Kidney tubule cell (primary cell): ENCODE measurements at places on chromosomes 5 and 9.

DNA sequence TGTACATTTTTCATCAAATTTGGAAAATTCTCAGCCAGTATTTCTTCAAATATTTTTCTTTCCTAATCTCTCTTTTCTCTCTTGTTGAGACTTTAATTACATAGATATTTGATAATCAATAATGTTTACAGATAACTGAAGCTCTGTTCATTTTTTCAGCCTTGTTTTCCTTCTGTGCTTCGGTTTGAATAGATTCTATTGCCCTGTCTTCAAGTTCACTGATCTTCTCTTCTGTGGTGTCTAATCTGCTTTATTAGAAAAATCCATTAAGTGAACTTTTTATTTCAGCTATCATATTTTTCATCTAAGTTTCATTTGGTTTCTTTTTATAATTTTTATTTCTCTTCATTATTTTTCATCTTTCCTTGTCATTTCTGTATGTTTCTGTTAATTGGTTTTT is 54.1 kb downstream of the AMBP start:
- no peak for DNase-seq

GRCh38 chr5:115686738-115687074 is 60.9 kb upstream of the TMED7 start:
- DNase-seq = peak; percentile 47

DNA sequence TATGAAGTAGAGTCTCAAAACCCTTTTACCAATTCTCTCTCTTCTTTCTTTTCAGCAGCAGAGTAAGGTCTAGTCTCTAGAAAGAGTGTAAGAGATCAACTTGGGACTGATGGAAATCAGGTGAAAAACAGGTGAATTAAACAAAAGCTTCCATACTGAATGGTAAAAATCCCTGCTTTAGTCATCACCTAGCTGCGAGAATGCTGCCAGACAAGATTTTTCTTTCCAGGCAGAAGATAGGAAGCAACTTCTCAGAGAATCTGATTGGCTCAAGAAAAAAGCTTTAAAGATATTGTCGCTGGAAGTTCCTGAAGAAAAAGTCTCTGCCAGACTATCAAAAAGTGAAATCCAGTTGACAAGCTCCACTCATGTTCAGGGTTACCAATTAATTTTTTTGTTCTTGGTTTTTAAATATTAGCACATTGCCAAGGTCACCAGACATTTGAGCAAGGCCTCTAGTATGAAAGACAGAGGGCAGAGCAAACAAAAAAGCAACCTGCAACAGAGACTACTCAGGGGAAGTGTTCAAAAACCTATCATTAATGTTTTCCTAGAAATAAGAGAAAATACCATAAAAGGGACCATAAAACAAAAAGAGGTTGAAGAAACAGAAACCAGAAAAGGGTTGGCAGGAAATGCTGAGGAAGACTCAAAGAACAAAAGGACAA is 9.3 kb downstream of the CDO1 start:
- no peak for DNase-seq

DNA sequence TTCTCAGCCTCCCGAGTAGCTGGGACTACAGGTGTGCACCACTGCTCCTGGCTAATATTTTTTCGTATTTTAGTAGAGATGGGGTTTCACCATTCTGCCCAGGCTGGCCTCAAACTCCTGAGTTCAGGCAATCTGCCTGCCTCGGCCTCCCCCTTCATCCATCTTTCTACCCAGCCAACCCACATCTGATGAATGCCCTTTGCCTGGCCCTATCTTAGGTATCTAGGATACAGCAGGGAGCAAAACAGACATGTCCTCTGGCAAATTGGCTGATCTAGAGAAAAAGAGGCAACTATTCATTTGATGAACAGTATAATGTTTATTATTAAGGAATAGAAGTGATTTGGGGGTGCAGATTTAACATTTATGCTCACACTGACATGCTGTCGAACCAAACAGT is 123.0 kb downstream of the TRIO start:
- peak; percentile 37 for DNase-seq
